AG04450 (cell line): ENCODE measurements at places on chromosomes 5 and 9.

GRCh38 chr5:91643797-91644196 is 260.7 kb upstream of the ARRDC3 start:
- DNase-seq = no peak

DNA sequence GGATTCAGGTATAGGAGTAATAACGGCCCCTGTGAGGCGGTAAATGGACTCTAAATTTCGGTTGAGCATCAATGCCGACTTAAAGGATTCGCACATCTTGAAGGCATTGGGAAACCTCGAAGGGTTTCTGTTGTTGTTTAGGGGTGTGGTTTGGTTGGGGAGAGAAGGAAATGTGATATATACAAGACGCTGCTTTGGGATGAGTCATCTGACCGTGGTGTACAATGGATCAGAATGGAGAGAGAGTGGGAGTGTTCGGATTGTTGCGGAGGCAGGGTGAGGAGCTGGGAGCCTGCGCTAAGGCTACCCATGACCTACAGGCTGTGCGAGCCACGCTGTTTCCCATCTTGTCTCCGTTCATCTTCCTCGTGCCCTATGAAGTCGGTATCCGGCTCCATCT is 60.4 kb upstream of the ERCC6L2 start:
- no peak for DNase-seq

- DNase-seq = no peak
Observed at GRCh38 chr5:4837489-4838058, 302.6 kb upstream of the ADAMTS16 start.

- no peak for DNase-seq
Observed at GRCh38 chr9:83011611-83012010, 51.3 kb downstream of the RASEF start.

GRCh38 chr5:144832416-144832815 is 661.7 kb downstream of the KCTD16 start:
- DNase-seq = no peak

- DNase-seq = no peak
Observed at GRCh38 chr5:157030692-157031091, 28.2 kb downstream of the HAVCR1 start.

DNA sequence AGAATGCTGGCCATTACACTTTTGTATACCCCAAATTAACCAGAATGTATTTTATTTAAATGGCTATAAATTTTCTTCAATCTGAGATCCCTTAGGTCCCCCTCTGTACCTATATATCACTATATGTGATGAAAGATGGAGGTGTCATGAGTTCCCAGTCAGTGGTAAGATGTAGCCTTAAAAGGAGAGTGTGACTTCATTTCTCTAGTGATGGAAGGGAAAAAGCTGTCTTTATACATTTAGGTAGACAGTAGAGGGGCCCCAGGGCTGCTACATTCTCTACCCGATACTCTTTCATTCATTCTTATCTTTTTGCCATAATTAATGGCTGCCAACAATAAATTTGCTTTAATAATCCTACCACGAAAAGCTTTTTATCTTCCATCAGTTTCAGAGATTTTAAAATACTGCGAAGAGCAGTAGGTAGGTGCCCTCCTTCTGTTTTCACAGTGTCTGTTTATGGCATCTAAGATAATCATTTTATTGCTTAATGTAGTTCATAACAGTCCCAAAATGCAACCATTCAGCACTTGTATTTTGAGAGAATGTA is 301.3 kb downstream of the ZNF608 start:
- no peak for DNase-seq
